ENCODE measurements at places on chromosomes 3 and 15.

GRCh38 chr3:132730891-132731580 lies 8.8 kb upstream of the NPHP3 start:
- DNase-seq: peak; percentile 24

DNA sequence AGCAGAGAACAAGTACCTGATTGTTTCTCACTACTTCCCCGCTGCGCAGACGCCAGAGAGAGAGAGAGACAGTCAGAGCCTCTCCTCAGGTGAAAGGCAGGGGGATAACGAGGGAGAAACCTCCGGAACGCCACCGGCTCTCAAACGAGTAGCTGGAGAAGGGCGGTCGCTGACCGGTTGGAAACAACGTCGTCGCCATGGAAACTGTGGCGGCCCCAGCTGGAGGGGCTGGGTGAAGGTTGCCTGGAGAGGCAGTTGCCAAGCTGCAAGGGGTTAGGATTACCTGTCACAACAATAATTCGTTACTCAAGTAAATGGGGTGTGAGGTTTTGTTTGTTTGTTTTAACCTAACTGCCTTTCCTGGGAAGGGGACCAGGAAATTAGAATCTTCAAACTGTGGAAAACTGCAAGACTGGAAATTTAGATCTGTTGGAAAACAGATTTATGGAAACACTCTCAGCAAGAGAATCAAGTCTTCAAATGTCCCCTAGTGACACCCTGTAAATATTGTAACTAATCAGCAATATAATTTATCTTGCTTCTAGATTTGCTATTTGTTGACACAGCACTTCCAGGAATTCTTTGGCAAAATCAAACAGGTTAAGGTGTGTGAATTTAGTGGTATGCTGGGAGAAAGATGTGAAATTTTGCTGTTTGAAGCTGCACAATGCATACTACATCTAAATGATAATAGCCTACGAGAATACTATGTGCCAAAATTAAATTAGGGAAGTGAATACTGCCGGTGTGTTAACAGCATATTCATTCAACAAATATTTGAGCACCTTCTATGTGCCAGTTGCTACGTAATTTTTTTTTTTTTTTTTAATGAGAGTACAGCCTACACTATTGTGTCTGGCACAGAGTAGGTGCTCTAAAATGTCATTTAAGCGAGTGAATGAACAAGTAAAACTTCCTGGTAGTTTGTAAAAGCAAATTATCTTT lies at the start of gene DNAH12:
DNAH12 (minus strand) TSS at position 164 of the 945 bp plus-strand sequence. CDS start 1,474 bp downstream, outside the sequence.
- DNase-seq: peak; percentile 24

- no peak for DNase-seq
These were observed 18.7 kb downstream of the NFKBIZ start for GRCh38 chr3:101867996-101868395.

DNA sequence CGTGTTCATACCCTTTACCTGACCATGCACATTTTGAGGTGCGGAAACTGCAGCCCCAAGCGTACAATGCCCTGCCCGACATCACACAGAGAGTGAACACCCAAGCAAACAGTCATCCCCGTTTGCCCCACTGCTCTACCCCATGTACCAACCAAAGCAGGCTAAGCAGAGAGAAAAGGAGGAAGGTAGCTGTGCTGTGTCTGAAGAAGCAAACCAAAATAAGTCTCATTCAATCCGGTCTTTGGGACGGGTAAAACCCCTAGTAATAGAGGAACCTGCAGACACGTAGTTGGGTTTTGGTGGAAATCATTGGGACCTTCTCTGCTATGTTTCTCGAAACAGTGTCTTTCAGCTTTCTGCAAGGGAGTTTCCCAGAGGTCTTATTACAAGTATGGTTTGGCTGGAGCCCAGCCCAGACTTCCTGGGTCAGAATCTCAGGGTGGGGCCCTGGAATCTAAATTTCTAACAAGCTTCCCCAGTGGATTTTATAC lies 164.6 kb upstream of the HES1 start:
- DNase-seq: peak; percentile 25

DNA sequence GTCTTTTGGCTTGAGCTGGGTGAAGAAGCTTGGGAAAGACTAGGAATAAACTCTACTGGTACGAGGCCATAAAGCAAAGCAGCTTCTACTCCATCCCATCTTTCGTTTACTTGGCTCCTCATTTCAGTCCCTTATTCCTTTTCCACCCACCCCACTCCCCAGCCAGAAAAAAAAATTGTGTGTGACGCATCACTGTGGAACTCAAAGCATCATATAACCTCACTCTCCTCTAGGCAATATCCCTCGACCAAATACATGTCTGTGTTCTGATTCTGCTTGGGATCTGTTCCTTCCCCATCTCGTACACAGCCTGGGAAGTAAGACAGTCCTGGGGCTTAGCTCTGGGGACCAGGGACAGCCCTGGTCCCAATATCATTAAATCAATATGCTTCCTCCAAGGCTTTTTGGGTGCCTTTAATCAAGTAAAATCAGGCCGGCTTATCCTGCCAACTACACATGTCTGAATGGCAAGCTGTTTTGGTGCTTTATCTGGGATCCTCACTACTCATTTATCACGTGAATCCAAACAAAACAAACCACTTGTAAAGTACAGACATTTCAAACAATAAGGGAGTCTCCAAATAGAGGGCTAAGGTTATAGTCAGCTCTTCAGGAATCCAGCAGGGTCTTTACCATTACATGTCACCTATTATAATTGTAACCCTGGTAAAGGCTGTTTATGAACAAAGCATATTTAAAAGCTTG lies 74.9 kb upstream of the ZBED2 start:
- DNase-seq: no peak

DNA sequence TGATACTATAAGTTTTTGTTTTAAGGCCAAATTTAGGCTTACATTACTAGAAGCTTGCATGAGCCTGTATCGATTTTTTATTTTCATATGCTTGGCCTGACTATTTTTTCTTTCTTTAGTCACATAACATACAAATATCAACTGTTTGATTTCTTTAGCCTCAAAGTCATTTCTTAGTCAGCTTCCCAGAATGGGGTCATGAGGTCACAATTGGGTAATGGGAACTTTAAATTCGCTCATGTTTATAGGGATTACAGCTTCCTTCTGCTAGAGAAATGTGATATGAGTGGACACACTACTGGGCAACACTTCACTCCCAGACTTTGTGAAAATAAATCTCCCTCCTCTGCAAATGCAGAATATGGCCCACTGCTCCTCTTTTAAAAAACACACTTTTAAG lies 9.1 kb upstream of the TIPARP start:
- no peak for DNase-seq

- DNase-seq: no peak
These were observed 323.8 kb upstream of the AZI2 start for GRCh38 chr3:28672406-28672805.

DNA sequence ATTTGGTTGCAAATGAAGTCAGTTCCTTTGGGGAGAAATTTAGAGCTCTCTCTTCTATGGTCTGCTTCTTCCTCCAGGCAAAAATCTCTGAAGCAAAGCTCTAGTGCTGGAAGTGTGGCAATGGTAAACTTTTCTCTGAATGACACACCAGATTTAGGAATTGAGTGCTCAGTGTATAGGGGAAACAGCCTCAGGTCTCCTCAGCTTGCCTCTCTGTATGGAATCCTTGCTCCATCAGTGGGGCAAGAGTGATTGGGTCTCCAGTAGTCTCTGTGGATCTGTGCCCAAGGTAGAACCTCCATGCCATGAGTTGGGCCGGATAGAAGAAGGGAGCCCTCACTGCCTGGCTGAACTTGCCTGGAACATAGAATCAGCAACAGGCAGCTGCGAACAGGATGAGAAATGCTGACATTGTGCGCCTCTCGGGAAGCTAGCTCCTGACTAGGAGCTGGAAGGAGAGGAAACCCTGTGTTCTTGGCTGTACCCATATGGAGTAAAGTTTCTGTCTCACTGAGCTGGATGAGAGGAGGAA lies 156.1 kb downstream of the WNT7A start:
- DNase-seq: no peak

DNA sequence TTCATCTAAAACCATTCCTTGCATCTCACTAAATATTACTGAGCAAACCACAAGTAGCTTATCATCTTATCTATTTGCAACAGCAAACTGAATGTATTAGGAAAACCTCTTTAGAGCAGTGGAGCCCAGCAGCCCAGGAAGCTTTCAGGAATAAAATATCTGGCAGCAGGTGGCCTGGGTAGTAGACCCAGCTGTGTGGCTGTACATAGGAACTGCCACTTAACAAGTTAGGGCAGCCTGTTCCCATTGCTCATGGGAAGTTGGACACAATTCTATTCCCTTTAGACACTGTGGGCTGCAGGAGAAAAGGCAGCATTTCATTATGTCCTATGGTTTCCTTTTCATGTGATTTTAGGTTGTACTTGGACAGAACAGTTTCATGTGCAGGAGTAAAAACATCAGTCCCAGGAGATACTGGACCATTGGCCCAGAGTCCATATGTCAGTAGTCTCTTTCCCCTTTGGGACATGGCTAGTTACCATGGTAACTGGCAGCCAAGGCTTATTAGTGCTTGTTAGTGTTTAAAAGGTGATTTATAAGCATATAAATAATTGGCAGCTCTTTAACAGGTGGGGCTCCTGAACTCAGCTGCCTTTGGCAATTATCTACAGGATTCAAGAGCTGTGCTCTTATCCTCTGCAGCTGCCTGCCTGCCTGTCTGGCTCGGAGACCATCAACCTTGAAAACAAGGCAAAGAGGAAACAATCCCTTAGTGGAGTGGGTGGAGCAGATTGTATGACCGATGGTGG lies 28.9 kb upstream of the LSAMP start:
- DNase-seq: no peak

- no peak for DNase-seq
These were observed 235.5 kb upstream of the THRB start for GRCh38 chr3:24730173-24730572.

GRCh38 chr3:125437631-125438435 lies 62.7 kb upstream of the ZNF148 start:
- DNase-seq: peak; percentile 58

DNA sequence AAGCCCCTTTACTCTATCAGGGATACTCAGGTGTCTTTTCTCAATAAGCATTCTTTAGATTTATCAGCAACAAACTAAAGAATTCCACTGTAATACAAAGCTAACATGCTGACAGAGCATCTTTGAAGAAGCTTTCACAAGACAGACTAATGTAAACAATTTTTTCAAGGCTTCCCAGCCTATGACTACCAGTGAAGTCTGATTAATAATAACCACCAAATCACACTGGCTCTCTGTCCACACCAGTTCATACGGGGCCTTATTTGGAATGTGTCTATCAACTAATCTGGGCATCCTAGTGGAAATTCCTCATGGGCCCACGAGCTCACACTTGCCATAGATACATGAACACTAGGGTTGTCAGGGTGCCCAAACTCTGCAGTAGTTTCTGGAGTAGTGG lies 84.5 kb downstream of the EFL1 start:
- no peak for DNase-seq

DNA sequence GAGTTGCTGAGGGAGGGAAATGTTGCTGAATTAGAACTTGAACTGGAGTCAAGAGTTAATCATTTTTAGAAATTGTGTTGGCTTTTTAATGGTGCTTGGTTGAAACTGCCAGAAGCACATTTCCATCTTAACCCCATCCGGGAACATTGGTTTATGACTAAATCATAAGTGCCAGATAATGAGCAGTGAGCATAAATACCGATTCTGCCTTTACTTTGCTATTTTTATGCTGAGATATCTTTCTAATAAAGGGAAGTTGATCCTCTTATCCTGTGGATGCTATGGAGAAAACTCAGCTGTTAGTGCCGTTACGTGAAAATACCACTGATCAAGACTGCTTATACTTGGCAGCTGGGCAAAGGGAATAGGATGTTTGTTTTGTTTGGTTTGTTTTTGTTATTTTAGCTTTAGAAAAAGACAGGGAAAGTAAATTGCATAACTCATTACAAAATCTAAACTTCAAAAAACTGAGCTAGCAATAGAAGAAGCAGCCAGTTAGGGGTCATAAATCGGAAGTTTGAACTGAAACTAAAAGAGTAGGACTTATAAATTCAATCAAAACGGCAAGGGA lies 813.1 kb downstream of the NAALADL2 start:
- no peak for DNase-seq
